ENCODE measurements at places on chromosomes 16 and 17. TPM values are rescaled to one million over a fixed set of nuclear protein-coding genes. Genes with fewer than 3 reads are reported as not detected.

TPSG1 gene
- total RNA-seq: not detected

CYB5B gene
- 152 TPM for total RNA-seq

CYTH1 gene
- 8.3 TPM for total RNA-seq

KRTAP2-3 gene
- 0.89 TPM for total RNA-seq

All from myometrial cell (primary cell).